Left cardiac atrium (tissue), 4 donors: ENCODE measurements at places on chromosomes 12 and 14.

GRCh38 chr12:112190231-112191025 is 65.1 kb downstream of the TRAFD1 start:
- DNase-seq, result no peak

GRCh38 chr12:40123496-40123895 is 17.6 kb upstream of the SLC2A13 start:
- no peak for DNase-seq

DNA sequence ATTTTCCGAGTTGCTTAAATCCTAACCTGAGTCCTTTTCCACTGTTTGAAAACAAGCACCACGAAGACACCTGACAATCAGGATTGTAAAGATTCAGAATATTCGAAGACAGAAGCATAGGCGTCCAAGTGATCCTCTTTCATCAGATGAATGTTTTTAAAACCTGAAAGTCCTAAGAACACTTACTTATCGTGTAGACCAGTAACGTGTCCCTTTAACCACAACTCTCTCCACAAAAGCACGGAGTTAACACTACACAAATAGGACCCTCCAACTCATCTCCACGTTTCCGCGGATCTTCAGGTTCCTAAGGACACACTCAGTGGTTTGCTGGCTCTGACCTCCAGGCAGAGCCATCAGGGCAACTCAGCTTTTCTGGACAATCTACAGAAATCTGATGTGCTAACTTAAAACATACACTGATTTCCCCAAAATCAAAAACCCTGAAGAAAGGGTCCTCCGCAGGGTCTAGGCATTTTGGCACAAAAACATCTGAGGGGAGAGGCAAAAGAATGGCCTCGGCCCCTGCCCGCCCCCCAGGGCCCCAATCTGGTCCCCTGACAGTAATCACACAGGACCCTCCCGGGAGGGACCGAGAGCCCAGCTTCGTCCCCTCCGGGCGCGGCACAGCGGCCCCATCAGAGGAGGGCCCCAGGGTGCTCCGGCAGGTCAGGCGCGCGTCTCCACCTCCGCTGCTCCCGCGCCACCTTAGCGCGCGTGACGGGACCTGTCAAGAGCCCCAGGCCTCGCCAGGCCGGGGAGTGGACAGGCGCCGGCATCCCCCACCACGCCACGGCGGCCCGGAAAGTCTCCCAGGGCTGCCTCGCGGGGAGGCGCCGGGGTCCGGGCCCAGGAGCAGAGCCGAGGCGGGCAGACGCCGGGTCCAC is 925 bp downstream of the DICER1 start:
- peak; percentile 56 for DNase-seq

- DNase-seq, result no peak
These were observed 45.8 kb downstream of the DRAM1 start for GRCh38 chr12:101923045-101923718.

DNA sequence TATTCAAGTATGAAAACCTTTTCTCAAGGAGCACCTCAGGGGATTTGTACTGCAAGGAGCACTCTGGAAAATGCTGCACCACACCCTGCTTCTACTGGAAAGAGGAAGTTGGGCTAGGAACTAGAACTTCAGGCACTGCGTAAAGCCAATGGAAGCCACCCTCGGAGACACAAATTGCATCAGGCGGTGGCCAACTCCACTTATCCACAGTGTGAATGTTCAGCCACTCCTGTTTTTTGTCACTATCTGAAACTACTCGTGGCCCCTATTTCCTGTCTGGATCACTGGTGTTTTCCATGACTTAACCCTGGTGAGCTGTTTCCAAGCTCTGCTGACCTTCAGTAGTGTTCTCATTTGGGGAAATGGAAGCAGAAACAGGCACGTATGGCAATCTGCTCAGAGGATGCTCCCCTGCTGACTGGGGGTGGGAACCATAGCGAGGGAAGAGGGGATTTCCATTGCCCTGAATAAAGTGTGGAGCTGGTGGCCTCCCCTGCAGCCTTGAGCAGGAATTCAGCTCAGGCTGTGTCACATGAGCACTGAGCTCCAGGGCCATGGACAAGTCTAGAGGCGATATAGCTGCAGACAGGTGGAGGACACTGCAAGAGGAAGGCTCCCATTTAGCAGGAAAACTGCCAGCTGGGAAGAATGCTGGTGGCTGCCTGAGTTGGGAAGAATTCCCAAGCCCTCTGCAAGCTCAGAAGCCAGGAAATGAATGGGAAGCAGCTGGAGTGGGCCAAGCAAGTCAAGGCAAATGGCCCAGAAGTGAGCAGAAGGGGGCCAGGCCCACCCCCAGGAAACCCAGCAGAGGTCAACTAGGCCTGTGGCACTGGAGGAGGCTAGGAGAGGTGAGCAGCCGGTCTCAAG is 50.5 kb upstream of the RAP1B start:
- DNase-seq, result peak; percentile 65

DNA sequence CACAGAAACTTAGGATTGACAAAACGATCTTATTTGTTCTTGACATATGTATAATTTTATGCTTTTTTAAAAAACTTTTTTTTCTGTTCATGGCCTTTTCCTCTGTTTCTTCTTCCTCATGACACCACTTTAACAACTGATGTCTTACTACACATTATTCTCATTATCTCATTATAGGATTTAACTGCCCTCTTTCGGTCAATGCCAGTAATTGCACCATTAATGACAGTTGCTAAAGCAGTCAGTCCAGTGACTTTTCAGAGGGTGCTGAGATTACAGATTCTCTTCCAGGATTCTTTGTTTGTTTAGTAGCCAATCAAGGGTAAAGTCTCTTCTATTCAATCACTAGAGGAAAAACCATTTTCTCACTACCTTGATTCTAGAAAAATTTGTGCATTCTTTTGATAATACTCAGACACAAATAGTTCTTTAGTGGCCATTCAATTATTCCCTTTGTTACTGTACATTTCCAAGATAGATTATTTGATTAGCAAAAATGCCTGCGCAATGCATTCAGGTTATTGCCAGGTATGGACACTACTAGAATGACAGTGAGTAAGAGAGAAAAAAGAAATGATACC is 50.1 kb downstream of the KLRG1 start:
- DNase-seq, result no peak

GRCh38 chr12:46832130-46832704 is 6.4 kb upstream of the SLC38A4 start:
- DNase-seq, result no peak

DNA sequence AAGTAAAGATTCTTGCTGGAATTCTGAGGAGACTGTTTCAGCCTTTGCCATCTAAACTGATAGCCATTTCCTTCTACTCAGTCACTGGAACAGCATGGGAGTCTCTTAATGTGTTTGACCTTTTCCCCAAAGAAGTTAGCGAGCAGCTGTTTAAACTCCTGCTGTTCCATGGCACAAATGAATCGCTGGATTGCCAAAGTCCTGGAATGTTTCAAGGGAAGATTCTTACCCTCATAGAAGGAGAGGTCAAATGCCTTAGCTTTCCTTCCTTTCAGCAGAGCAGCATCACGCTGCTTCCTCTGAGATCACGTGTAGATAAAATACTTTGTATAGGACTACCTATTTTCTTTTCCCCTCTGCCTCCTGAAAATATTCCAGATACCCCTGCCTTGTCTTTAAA is 10.5 kb upstream of the NR2C1 start:
- no peak for DNase-seq

- DNase-seq, result no peak
These were observed 4.2 kb downstream of the BAG5 start for GRCh38 chr14:103558071-103558882.

- no peak for DNase-seq
These were observed 79.2 kb downstream of the HECTD4 start for GRCh38 chr12:112303004-112303403.

DNA sequence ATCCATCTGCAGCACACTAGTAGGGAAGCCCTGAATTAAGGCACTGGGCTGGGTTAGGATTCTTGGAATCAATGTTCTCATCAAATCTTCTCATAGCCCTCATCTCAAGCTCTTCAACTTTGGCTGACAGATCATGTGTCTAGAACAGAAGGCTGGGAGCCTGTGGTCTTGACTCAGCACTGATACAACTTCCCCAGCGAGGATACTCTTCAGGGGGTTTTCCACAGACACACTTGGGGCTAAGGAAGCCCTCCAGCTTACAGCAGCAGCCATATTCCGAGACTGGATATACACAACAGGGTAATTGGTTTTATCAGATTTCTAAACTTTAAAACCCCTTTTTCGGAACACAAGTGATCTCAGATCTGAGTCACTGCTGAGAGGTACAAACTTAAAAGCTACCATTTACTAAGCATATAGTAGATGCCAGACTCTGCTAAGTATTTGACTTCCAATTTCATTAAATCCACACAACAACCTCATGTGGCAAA is 3.5 kb downstream of the FMNL3 start:
- no peak for DNase-seq

- no peak for DNase-seq
These were observed 84.7 kb upstream of the PAWR start for GRCh38 chr12:79775355-79776027.

DNA sequence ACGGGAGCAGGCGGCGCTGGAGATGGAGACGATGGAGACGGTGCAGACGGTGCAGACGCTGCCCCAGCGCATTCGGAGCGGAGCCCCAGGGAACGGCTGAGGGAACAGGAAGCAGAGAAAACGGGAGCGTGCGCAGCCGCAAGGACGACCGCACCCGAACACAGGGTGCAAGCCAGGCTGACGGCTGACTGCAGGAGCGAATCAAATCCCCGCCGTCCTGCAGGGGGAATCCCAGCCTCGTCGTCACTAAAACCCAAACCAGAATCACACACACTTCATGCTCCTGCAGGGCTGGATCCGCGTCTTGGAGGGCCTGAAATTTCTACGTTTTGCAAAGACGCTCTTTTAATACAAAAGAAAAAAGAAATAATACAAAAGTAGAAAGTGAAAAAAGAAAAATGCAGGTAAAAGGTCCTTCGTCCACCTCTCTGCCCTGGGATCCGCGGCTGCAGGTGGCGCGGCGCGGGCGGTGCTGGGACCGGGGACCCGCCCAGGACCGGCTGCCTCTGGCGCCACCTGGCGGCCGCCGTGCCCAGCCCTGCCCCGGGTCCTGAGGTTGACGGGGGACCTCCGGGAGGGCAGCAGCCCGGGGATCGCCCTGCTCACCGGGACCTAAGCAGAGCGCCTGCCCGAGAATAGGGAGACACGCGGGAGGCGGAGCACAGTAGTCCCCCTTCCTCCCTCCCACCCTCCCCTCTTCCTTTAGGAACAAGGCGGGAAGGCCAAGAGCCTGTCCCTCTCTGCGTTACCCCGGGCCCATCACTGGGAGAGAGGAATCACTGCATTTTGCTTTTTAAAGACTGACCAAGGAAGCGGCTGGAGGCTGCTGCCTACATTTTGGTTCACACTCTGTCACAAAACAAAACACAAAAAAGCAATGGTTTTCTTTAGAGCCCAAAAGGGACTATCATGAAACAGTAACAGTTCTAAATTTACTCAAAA is 20.1 kb downstream of the STX2 start:
- DNase-seq, result peak; percentile 65

DNA sequence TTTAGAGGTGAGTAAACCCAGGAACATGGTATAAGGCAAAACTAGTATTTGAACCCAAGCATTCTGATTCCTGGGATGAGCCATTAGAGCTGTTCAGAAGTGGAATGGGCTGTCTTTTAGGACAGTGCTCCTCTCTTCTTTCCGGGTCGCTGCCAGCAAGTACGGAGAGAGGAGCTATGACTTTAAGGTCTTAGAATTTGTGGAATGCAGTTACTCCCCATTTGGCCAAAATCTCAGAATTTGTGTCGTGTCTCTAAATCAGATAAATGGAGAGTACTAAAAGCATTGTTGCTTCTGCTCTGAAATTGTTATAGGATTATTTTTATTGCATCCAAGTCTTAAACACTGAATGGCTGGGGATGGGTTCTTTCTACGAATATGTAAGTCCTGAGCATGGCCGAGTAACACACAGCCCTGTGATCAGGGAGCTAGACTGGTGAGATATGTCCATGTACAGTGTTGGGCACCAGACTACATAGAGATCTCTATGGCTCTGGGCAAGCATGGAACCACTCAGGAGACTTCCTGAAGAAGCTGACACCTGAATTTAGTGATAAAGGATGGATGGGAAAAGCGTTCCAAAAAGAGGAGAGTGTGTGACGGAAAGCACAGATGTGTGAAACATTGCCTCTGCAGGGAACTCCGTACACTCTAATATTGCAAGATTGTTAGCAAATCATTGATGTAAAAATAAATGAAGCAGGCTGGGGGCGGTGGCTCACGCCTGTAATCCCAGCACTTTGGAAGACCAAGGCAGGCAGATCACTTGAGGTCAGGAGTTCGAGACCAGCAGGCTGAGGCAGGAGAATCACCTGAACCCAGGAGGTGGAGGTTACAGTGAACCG is 184.7 kb downstream of the SRGAP1 start:
- no peak for DNase-seq

DNA sequence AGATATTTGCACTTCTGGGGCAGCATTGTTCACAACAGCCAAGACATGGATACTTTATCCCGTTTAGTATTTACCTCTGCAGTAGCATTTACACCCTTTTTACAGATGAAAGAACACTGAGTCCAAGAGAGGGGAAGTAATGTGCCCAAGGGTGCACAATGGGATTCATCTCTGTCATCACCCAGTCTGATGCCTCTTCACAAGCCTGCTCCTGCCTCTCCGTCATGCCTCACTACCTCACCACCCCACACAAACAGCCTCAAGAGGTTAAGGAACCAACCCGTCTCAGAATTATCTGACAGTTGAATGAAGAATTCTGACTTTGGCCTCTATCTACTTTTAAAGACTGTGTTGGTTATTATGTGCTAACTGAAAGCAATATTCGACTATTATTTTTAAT is 368.4 kb downstream of the ATP23 start:
- no peak for DNase-seq

DNA sequence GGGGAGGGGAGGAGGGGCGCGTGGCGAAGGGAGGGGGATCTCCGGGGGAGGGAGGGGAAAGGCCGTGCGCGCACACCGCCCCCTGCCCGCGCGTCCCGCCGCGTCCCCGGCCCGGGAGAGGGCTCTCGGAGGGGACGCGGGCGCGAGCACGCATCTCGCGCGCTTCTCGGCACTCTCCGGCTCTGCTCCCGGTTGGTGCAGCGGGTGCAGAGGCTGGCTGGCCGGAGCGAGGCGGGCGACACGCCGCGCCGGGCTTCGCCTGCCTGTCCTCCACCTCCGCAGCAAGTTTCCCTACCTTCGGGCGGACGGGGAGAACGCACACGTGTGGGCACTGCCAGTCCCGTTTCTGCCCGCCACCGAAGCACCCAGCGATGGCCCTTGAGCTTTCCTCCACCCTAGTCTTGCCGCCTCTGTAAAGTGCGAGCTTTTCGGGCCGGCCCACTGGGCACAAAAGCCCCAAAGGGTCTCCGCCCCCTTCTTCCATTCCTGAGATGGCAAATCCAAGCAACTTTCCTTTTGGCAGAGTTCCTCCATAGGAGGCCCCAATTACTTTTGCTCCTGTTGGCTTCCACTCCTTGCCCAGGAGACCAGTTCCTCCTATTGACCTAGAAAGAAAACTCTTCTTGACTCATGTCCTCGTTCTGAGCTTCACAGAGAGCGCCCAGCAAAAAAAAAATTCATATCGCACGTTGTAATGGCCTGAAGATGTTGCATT is 363 bp upstream of the CSAD start:
- peak; percentile 78 for DNase-seq

- no peak for DNase-seq
These were observed 190.4 kb upstream of the BCL2L14 start for GRCh38 chr12:11880381-11880780.
